ENCODE measurements at places on chromosomes 5 and 9.

DNA sequence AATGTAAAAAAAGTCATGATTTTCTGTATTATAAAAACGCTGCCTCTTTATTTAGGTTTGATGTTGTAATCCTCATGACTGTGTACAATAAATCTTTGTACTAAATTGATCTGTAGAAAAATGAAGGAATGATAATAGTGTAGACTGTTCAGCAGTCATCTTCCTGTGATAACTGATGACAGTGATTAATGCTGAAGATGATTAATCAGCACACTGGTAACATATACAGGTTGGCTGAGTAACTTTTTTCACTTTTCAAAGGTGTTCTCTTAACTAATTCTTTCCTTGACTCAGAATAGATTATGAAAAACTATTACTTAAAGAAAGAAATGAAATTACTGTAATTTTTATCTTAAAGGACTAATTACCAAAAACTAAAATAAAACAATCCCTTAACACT is 122.5 kb downstream of the RFX3 start:
- no peak for DNase-seq

- no peak for DNase-seq
Observed at GRCh38 chr5:178182158-178182876, 4.9 kb downstream of the GMCL2 start.

- DNase-seq, result no peak
Observed at GRCh38 chr9:109086221-109086620, 33.5 kb downstream of the TMEM245 start.

GRCh38 chr9:109083141-109083540 is 36.6 kb downstream of the TMEM245 start:
- DNase-seq, result no peak
